T-cell (primary cell): ENCODE measurements at places on chromosomes 6 and 20.
A peak's percentile ranks its signal among the peaks of the same experiment; 100 is the strongest.

DNA sequence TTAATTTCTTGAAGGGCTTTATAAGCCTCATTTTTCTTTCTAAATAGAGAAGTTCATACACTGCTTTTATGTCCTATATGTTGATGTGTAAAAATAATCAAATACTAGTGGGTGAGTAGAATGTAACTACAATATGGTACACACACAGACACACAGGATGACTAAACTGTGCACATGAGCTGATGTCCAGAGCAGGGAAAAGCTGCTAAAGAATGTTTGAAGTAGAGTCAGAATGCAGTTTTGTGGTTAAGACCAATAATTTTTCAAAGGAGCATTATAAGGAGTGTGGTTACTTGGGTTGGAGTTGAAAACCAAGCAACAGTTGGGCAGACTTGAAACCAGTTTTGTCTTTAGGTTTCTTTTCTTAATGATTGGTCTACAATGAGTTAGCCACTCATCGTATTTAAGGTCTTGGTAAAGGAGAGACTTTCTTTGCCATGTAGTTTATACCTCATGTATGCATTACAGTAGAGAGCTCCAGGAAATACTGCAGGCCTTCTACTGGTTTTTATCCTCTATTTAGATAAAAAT, 196.6 kb downstream of the ESR1 start:
- no peak for DNase-seq

DNA sequence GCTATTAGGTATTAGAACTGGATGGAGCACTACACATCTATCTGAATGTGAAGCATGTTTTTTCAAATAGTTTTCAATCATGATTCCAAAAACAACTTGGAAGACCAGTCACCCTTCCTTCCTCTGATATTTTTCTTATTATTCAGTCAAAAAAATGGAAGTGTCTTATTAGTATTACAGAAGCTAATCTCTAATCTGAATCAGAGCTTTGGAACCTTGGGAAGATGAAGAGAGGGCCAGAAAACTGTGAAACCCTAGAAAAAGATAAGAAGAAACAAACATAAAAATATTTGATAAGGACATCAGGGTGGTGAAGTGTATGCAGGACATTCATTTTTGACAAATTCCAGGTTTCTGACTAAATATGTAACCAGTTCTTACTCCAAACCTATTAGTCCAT, 166.3 kb upstream of the PRSS16 start:
- DNase-seq = no peak

- no peak for DNase-seq
These were observed 569.0 kb downstream of the KIF16B start for GRCh38 chr20:16004108-16004854.

DNA sequence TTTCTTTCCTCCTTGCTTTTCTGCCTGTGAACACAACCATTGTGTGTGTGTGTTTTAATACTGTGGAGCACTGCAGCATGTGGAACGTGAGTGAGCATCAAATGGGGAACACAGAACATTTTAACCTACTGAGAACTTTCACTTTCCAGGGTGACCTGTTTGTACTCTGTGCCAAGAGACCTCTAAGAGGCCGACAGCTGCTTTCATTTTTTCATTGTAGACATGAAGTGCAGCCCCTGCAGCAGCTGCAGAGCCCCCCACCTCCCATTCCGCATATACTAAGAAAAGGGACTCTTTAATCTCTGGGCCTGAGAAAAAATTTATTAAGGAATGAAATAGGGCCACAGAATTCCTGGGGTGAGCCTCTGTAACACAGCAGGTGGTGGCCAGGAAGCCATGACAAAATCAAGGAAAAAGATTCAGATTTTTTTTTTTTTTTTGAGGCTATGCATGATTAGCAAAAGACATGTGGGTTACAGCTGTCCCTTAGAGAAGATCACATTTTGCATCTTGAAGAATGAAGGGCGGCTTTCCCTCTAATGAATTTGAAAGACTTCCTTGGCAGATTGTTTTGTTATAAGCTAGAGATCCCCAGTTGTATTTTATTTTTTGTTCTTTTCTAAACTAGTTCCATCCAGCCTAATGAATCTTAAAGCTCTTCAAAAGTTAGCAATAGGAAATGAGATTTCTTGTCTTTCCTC, 503.4 kb downstream of the CD109 start:
- DNase-seq = no peak

GRCh38 chr6:56514395-56514794, 128.3 kb downstream of the DST start:
- DNase-seq = no peak

DNA sequence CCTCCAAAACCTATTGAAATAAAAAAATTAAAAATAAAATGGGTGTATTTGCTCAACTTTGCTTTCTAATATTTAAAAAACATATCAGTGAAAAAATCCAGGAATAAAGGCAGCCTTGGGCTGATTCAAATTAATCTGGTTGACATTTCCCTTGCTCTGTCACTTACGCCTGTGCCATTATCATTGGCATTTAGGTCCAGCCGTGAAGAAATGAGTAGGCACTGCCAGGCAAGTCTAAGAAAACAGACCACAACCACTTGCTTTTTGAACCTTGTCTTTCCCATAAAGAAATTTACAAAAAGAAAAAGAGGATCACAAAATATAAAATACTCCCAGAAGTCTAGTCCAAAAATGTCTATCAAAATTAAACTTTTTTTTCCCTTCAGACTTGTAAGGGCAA, 59.2 kb upstream of the HBS1L start:
- DNase-seq = no peak

GRCh38 chr6:67615796-67616195, 1019.3 kb upstream of the ADGRB3 start:
- DNase-seq = no peak

DNA sequence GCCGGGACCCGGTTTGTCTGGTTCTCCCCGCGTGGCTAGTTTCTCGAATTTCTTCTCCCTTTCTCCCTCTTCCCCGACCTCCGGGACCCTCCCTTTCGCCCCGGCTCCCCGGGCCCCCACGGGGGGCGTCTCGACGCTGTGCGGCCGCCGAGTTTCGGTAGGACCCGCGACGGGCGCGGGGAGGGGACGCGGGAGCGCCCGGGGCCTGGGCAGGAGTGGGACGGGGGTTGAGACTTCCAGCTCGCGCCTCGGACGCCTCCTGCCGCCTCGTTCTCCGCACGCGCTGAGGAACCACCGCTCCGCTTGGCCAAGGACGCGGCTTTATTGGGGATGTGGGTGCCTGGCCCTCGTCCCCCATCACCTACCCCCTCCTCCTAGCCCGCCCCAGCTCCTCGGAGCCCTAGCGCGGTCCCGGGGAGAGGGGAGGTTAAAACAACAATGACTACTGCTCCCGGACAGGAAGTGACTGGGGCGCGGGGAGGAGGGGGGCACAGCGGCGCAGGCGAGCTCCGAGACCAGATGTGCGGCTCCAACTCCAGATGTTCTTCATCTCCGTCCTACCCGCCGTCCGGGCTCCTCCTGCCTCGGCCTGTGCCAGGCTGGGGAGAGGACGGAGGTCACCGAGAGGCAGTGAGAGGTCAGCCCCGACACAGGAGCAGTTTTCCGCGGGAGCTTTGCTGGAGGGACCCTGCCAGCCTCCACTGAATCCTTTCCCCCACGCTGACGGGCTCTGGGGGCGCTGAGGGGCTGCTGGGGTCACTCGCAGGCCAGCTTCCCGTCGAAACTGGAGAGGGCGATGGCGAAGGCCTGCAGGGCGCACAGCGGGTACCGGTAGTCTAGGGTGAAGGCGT, 917 bp upstream of the TEAD3 start:
- no peak for DNase-seq

GRCh38 chr6:3751730-3752530, 417 bp upstream of the PXDC1 start:
- peak; percentile 33 for DNase-seq

GRCh38 chr20:33431797-33432381, 11.7 kb downstream of the SNTA1 start:
- no peak for DNase-seq

DNA sequence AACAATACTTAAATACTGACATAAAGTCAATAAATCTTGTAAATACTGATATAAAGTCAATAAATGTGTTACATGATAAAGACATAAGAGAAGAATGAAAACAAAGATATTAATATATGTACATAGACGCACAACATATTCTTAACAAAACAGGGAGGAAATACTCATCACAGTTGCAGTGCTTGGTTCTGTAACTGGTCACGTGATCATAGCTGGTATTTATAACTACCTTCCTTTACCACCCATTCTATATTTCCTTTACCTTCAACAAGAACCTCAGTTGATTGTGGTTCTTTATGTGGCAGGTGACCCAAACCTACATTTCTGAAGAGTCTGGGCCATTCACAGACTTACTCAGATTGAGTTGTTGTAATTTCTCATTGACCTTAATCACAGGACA, 131.6 kb downstream of the SGK1 start:
- DNase-seq = no peak

DNA sequence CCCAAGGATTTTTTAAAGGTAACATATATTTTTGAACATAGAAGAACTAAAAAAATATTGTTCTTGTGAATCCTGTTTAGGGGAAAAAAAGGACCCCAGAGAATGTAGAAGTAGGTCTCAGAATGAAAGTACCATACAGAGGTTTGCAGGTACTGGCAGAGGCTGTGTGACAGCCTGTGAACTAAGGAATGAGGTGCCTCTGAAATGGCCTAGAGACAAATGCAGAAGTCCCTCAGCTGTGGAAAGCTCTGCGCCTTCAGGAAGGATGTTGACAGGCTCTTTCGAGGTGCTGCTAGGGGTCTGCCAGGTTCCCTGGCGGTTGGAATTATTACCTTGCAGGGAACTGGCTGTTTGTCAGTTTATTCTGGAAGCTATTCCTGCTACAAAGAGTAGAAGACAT, 8.6 kb upstream of the TUBB2B start:
- no peak for DNase-seq

DNA sequence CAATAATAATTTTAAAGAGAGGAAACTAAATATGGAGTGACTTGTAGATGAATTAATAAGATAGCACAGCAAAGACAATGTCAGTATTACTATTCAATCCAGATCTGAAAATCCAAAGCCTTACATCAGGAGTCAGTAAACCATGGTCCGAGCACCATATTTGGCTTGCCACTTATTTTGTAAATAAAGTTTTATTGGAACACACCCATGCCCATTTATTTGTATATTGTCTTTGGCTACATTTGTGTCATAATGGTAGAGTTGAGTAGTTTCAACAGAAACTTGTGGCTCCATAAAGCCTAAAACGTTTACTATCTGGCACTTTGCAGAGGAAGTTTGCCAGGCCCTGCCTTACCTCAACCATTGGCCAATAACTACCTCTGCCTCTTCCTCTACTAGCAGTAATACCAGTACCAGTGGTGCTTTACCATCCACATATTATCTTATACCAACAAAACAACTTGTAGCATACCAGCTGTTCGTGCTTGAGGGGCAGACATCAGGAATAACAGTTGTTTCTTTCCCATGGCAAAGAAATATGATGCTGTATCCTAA, 51.8 kb upstream of the SYNJ2 start:
- DNase-seq = no peak

DNA sequence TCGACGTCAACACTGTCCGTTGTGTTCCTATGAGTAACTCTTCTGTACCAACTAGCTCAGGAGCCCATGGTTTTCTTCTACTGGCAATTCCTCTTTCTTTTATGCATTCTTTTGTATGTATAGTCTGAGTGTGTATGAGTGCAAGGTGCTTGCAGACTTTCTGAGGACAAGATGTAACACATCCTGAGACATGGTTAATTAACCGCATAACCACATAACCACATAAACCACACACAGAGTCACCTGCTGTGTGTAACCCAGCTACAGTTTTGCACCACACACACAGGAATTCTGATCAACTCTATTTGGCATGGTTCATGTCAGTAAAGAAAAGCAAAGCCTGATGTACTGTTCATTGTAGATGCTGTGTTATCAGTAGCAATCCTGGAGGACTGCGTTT, 98.6 kb downstream of the DACT2 start:
- DNase-seq = no peak

DNA sequence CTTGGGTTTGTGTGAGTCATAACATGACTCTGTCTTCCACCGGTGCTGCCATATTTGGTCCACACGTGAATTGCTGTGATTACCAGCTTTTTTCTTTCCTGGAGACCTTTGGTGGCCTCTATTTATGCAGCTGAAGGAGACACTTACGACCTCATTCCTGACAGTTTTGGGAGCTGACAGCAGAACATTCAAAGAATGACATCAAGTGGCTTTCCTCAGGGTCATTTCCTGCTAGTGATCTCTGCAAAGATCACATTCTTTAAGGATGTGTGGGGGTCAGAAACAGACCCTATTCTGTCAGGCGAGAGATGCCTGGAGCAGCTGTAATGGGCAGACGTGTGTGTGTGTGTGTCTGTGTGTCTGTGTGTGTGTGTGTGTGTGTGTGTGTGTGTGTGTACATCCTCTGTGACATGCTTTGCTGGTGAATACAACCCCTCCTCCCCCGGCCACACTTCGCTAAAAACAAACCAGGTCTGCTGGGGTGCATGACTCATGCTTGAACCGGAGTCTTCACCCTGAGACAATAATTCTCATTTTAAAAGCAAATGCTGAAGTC, 115.6 kb downstream of the TMEM170B start:
- DNase-seq = peak; percentile 19

- no peak for DNase-seq
These were observed 32.3 kb downstream of the RPRD1B start for GRCh38 chr20:38065764-38066375.

DNA sequence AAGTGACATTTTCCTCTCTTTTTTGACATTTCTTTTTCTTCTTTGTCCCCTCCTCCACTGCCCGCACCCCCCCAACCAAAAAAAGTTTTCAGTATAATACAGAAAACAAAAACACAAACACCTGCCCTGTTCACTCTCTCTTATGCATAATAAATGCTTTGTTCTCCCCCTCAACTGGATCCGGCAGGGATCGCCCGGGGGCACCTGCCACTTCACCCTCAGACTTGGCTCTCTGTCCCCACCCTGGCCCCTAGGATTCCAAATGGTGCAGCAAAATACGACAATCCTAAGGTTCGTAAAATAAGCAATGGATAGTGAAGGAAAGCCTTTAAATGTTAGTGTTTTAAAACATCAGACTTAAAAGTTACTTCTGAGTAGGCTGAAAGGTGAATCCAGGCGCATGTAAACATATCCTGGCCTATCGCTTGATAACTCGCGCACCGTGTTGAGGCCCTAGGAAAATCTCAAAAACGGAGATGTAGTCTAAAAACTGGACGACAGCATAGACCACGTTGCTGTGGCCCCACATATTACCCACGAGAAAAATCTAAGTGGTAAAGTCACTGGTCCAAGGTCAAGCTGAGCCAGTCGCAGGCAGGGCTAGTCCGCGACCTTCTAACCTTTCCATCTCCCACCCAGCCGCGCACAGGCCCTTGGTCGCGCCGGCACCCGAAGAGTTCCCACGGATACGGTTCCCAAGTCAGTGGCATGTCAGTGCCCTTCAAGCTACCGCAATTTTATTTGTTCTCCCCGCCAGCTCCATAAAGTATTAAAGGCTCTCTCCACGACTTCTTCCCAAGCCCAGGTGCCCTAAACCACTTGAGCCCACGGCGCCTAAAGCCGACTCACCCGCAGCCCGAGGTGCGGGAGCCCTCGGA, 130.8 kb downstream of the OGFRL1 start:
- no peak for DNase-seq

DNA sequence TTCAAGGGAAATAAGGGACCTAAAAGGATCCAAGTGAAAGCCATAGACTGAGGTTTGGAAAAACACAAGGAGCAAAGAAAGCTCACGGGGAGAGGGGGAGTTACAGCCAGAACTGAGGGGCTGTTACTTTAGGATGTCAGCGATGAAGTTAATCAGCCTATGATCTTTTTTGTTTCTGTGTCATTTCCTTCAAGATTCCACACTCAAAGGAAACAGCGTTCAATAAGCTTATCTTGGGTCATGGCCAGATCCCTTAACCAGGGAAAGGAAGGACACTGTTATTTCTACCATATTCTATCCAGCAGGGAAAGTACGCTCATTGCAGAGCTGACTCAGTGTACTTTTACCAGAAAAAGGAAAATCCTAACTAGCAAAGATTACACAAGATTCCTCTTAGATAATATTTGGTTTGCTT, 132.8 kb downstream of the PFDN4 start:
- no peak for DNase-seq
